NCI-H1694 (cell line): ENCODE measurements at places on chromosomes 2 and 18.

- no peak for DNase-seq
These were observed 633.4 kb downstream of the DSC3 start for GRCh38 chr18:30409120-30409519.

DNA sequence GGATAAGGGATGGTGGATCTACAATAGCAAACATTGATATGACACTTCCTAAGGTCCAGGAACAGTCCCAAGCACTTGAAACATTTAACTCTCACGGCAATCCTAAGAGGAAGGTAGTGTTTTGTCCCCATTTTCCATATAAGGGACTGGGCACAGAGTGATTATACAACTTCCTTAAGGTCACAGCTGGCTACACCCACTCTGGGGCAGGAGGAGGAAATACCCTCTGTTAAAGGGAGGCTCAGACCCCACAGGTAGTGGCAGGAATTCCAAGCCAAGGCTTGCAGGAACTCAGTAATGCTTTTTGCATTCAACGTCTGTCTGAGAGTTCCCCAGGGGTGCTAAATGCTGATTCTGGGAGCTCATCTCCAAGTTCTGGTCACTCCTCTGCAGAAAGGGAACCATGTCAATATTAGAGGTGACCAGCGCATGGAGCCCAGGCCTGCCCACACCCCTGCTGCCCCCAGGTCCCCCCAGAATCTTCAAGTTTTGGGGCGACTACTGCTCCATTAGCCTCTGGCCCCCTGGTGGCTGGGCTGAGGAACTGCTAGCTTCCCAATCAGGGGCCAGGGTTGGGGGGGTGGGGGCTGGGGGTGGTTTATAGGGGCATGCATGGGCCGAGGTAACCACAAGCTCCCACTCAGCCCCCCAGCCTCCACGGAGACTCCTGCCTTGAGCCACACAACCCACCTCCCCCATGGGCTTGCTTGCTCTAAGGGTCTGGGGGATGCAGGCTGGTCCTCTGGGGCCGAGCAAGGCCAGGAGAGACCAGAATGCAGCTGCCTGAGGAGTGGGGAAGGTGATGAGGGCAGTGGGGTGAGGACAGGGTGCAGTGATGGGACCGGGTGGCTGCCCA is 11.1 kb downstream of the OBSL1 start:
- DNase-seq: no peak

- DNase-seq: no peak
These were observed 121.7 kb upstream of the PPP1CB start for GRCh38 chr2:28629910-28630309.

GRCh38 chr2:170139276-170139967 is 38.5 kb upstream of the MYO3B start:
- DNase-seq: no peak

DNA sequence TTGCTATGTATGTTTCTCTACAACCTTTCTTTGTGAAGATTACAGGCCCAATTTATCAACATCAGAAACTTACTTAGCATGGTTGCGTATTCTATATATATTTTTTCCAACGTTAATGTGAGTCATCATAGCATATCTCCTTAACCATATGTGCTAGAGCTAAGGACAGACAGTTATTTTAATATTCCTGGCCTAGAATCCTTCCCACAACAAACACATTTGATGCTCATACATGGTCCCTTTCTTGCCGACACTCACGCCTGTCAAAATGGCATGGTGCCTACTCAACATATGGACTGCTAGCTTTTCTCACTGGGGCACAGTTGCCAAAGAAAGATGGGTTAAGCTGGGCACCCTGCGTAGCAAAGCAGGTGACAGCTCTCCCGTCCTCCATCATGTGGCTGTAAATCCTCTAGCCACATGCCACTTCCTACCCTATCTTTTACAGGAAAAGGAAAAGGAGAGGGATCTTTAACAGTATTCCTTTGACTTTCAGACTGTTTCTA is 75.2 kb upstream of the GALNT5 start:
- DNase-seq: peak; percentile 99

DNA sequence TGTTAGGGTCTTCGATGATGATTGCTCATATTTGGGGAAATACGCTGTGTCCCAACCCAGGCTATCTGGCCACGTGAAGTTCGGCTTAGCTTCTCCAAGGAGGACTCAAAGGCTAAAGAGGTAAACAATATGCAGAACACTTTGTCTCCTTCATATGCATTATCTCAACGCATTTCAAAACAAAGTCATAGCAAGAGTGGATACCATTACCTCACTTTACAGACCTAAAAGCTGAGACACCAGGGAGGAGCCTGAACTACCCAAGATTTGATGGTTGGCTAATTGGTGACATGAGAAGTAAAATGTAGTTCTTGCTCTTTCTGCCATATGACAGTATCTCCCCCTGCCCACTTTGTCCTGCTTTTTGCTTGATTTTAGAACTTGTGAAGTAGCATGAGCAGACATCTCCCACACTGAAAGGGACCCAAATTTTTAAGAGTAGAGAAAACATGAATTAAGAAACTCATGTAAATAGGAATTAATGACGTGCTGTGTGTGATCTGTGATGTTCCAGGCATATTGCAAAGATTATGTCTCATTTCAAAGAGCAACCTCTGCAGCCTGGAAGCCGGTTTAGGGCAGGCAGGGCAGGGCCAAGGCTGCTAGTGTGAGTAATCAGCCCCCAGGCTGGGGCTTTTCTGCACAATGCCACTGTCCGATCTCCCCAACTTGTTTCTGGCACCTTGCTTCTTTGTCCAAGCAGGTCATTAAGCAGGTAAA is 144.5 kb downstream of the BCL11A start:
- no peak for DNase-seq

GRCh38 chr2:240434728-240435456 is 571 bp upstream of the GPC1 start:
- peak; percentile 89 for DNase-seq

DNA sequence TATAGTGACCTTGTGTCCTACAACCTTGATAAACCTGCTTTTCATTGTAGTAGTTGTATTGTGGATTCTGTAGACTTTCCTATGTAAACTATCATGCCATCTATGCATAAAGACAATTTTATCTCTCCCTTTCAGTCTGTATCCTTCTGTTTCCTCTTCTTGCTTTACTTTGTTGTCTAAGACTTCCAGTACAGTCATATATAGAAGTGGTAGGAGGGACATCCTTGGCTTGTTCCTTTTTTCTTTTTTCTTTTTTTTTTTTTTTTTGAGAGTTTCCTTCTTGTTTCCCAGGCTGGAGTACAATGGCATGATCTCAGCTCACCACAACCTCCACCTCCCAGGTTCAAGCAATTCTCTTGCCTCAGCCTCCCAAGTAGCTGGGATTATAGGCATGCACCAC is 39.7 kb downstream of the UBE2F start:
- no peak for DNase-seq

GRCh38 chr18:38497266-38497665 is 931.7 kb upstream of the CELF4 start:
- DNase-seq: no peak

DNA sequence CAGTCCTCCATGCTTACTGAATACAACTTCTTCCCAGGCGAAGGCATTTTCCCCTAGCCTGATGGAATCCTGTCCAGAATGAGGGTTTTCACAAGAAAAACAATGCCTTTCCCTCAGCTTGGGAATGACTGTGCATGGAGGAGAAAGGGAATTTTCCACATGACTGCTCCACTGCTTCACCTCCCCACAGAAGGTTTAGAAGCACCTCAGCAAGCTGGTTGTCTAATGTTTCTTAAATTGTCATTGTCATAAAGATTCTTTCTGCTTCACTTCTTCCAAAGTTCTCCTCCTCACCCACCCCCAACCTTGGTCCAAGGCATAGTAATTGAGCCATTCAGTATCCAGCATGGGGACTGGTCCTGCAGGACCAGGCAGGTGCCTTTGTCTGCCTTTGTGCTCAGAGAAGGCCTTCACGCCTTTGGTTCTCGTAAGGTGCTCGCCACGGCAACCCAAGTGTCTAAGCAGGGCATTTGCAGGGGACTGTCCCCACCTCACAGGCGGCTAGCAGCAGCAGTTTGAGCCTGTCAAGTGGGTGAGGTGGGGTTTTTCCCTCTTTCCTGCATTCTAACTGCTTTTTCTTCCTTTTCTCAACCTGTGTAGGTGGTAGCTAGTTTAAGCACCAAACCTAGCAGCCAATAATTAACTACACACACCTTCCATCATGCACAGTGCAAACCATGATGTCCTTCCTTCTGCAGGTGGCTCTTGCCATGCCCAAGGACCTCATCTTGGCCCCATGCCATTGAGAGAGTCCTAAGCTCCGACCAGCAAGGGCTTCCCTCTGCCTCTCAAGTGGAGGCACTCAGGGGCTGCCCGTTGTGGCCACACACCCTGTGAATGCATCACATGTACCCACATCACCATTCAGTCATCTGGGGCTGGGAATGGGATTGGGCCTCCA is 65.7 kb upstream of the BCL2L11 start:
- DNase-seq: no peak

GRCh38 chr18:76538846-76539245 is 43.8 kb upstream of the ZNF516 start:
- no peak for DNase-seq

- DNase-seq: no peak
These were observed 235.5 kb downstream of the MYT1L start for GRCh38 chr2:2095360-2096093.

- DNase-seq: no peak
These were observed 220.6 kb upstream of the LRRTM1 start for GRCh38 chr2:80525152-80525551.

DNA sequence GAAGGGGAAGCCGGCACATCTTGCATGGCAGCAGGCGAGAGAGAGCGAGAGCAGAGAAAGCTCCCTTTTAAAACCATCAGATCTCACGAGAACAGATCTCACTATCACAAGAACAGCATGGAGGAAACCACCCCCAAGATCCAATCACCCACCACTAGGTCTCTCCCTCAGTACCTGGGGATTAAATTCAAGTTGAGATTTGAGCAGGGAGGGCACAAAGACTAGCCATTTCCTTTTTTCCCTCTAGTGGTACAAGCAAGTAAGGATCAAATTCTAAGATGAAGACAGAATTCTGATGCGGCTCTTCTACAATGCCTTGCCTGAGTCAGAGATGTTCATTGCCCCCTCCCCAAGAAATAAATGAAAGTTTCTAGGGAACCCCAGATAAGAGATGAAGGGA is 45.6 kb upstream of the ANKRD44 start:
- DNase-seq: no peak

DNA sequence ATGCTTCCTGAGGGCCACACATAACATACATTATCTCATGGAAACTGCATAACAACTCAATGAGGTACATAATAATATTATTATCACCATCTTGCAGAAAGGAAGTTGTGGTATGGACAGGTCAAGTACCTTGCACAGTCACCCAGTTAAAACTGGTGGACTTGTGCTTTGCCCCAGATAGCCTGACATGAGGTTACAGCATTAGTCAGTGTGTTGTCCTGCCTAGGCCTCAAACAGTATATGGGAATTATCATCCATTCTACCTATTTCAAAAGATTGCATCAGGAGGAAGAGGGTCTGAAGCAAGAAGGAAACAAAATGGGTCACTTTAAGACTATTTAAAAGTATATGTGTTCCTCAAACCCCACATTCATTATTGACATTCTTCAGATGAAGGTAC is 5.4 kb upstream of the ANTXR1 start:
- DNase-seq: no peak

GRCh38 chr2:1375794-1376193 is 37.5 kb upstream of the TPO start:
- DNase-seq: no peak

DNA sequence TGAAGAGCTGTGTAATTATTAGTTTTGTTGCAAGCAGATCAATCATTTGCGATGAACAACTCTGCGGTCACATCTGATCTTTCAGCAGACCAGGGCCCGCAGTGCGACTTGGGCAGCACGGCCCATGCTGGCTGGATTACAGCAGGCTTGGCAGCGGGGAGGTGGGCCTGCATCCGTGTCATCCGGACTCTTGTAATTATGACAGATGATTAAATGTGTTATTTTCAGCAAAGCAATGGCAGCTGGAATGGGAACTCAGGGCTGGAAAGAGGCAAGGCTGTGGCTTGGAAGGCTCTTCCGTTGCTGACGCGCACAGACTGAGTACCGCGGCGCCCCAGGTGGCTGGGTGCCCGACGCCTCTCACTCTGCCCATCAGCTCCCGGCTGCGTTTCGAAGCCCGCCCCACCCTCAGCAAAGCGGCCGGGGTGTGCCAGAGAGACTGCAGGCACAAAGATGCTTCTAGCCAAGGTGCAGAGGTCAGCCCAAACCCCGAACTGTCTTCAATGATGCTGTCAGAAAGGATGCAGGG is 397.4 kb upstream of the SALL3 start:
- no peak for DNase-seq

GRCh38 chr2:112092286-112093041 is 37.4 kb downstream of the TMEM87B start:
- no peak for DNase-seq

DNA sequence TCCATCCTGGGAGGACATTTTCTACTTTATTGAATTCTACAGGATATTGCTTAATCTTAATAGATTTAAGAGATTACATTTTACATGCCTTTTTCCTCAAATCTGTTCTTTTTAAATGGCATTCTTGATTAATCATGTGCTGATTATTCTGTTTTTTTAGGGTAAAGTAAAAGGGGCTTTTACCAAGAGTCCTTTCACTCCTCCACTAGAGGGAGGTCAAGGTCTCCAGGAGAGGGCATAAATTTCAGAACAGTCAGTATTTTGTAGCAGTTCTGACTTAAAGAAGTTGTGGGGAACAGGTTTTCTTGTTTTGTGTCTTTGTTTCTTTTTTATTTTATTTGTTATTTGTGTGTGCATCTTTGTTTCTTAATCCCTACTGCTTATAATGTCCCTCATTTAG is 25.4 kb downstream of the WDR75 start:
- DNase-seq: no peak

GRCh38 chr2:64142741-64143168 is 1.5 kb downstream of the PELI1 start:
- no peak for DNase-seq

- DNase-seq: no peak
These were observed 383.3 kb upstream of the ETAA1 start for GRCh38 chr2:67013821-67014220.

DNA sequence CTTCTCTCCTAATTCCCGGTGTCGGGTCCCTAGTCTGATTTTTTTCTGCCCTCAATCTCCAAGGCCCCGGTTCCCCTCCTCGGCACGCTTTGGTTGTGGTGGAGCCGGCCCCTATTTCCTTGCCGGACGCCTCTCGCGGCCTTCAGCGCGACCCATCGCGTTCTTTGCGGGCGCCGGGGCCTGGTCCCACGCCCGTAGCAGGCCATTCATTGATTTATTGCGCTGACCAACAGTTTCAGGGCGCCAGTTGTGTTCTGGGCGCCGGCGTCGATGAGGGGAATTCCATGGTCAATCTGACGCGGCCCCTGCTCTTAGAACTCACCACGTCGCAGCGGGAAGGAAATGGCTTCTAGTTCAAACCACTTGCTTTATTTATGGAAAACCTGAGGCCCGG is 396 bp downstream of the CNOT9 start:
- DNase-seq: no peak
